ENCODE measurements at places on chromosomes 12 and 14.

DNA sequence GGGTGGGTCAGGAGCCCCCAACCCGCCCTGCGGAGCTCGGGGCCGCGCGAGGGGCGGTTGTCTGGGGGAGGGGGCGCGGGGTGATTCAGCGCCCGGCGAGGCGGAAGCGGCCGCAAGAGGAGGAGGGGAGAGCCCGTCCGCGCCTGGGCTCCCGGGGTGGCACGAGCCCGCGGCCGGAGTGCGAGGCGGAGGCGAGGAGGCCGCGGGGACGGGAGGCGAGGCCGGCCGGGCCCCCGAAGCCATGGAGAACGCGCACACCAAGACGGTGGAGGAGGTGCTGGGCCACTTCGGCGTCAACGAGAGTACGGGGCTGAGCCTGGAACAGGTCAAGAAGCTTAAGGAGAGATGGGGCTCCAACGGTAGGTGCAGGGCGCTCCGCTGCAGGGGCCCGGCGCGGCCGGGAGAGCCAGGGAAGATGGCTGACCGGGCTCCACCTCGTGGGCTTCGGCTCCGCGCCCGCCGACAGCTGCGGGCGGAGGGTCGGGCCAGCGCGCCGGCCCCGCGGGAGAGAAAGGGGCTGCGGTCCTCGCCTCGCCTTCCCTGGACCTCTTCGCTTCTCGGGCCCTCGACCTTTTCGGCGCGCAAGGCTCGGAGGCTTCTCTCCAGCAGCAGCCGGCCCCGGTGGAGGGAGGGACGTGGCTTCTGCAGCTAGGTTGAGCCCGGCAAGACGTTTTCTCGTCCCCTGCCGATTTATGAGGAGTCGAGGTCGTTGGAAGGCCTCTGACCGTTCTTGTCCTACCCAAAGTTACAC, 677 bp downstream of the ATP2A2 start:
- DNase-seq, result no peak

DNA sequence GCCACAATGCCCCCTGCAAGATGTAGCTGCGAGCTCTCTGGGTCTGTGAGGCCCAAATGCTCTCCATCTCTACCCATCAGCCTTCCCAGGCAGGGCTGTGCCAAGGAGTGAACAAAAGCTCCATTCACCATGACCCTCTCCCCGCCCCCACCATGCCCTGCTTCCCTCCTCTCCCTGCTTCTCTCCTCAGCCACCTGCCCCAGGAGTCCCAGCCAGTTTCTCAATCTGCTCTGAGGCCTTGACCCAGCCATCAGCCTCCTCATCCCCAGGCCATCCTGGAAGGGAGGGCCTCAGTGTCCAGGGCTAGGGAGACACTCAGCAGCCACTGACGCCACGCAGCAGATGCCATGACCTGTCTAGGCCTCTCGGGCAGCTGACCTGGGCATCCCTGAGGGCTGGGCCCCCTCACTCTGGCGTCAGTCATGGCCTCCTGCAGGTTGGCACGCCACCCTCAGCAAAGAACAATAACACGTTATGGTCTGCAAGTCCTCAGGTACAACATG, 8.5 kb upstream of the KRT5 start:
- DNase-seq, result no peak

DNA sequence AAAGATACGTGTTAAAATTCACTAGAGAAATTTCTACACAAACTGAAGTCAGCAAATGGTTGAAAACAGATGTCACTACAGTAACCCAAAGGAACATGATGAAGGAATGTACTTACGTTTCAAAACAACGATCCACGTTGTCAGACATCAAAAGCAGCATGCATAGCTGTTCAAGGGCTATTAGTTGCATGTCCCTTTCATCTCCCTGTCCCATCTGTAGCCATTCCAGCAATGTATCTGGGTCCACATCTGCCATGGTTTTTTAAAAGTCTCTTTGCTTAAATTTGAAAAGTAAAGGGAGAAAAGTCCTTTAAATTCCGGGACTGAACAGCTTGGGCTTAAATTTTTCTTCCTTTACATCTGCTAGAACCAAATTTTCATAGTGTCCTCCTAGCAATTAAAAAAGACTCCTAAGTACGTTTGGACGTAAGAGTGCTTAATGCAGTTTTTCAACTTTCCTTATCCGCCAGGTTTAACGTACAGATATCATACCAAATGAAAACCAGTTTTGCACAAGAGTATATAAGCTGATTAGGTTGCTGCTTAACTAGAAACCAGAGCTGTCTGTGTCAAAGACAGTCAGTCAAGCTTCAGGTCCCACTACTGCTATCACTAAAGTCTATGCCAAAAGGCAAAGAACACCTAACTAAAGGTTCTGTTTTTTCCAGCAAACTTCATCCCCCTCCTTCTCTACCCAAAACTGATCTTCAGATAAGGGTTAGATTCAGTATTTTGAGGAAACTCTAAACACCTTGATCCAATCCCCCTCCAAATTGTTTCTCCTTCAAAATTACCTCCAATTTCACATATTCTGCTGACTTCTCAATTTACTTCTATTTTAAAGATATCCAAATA, 1.7 kb downstream of the HECTD1 start:
- no peak for DNase-seq

- no peak for DNase-seq
Observed at GRCh38 chr14:61860294-61860918, 98.2 kb downstream of the SNAPC1 start.

DNA sequence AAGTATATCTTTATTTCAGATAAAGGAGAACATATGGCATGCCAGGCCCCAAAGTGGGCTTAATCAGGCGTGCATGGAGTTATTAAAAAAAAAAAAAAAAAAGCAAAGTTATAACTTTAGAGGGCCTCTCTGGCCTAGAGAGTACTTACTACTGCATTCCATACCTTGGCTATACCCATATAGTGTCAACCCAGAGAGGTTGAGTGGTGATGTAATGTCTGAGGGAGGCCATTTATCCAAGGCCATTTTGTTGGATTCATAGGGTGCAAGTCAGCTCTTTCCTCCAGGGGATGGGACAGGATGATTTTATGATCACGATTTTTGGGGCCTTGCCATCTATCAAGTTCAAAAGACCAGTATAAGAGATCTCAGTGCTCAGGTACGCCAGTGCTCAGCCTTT, 66.4 kb downstream of the DCAF5 start:
- no peak for DNase-seq

- no peak for DNase-seq
Observed at GRCh38 chr14:74495356-74495755, 1.8 kb downstream of the ISCA2 start.

DNA sequence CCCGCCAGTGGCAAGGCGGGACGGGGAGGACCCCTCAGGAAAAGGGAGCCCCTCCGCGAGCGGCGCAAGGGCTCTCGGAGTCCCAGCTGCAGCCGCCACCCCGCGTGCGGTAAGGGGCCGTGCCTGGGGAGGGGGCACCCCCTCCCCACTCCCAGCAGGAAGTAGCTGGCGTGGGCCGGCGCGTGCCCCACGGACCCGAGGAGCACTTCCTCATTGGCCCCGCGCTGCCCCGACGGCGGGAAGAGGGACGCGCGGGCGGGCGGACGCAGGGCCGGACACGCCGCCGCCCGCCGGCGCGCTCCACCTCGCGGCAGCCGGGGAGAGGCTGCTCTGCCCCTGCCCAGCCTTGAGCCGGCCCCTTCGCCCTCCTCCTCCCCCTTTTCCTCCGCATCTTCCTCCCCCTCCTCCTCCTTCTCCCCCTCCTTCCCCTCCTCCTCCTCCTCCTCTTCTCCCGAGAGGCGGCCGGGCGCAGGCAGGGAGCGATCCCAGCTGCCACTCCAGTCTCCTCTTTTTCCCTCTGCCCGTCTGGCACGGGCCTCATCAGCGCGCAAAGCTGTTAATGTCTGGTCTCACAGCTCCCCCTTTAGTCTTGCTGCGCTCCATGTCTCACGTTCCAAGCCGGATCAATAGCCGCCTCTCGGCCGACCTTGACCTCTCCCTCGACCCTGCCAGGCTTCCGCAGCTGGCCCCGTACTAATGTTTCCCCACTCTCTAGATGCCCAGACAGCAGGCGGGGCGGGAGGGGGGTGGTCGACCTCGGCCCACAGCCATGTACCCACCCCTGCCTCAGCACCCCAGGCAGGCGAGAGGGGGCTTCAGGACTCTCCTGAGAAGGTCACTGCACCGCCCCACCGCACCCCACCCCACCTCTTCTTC, 2.6 kb upstream of the BCL11B start:
- DNase-seq, result no peak

GRCh38 chr12:22180705-22181104, 134.7 kb downstream of the CMAS start:
- DNase-seq, result no peak

- DNase-seq, result no peak
Observed at GRCh38 chr14:76781648-76782051, 20.4 kb downstream of the VASH1 start.
